ENCODE measurements at places on chromosomes 12 and 14.

DNA sequence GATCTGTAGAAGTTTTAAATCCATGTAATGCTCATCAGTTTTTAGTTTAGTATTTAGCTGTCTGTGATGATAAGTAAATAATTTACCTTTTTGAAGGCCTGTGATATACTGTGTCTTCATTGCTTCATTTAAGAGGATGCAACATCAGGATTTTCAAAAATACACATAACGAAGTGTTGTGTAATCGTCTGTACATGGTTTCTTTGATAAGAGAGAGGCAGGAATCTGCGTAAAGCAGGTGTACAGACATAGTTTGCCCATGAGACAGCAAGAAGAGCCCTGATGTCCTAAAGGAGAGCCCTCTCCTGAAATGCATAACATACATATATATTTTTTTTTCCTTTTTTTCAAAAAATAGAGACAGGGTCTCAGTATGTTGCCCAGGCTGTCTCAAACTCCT is 44.8 kb downstream of the RASSF3 start:
- no peak for DNase-seq

- no peak for DNase-seq
These were observed 37.5 kb downstream of the GPR68 start for GRCh38 chr14:91207008-91207407.

GRCh38 chr12:77795699-77796098 is 35.0 kb upstream of the NAV3 start:
- no peak for DNase-seq

GRCh38 chr12:72304751-72305150 is 32.6 kb downstream of the TRHDE start:
- DNase-seq, result no peak

DNA sequence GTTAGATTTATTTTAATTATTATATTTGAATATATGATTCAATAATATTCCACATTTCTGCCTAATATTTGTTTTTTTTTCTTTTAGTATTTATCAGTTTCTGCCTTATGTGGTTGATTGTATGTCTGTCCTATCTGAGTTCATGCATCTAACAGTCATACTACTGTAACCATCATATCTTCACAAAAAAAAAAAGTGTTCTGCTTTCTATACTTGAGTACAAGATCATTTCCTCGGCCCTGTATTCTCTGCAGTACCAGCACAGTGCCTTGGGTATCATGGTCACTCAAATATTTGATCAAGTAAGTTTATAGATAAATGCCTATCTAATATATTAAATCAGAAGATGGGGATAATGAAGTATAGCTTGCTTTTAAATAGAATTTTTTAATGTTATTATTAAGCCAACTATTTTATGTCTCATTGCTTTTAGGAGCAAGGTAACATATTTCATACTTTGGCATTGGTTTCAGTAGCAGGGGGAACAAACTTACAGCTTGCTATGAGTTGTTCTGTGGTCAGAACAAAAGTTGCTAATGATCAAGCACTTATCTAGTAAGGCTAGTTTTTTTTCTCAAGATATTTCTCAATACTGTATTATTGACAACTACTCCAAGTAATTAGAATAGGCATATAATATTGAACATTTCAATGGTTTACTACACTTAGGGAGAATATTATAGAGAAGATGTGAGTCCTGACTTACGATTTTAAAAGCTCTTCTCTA is 290.5 kb upstream of the FBXO33 start:
- no peak for DNase-seq

GRCh38 chr14:57833323-57833722 is 32.6 kb downstream of the SLC35F4 start:
- DNase-seq, result no peak

GRCh38 chr14:92475451-92476187 is 38.0 kb upstream of the RIN3 start:
- DNase-seq, result no peak

DNA sequence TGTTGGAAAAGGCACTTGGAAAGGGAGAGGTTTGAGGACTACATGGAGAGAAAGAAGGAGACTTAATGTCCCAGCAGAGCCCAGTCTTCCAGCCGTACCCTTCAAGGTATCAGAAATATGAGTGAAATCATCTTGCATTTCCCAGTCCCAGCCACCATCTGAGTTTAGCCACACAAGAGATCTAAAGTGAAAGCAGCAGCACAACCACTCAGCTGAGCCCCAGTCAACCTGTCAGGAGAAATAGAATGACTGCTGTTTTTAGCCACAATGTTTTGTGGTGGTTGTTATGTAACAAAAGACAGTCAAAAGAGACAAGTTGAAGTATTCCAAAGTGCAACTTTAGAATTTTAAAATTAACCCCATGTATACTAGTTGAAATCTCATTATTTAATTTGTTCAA is 28.0 kb downstream of the DERA start:
- no peak for DNase-seq

- no peak for DNase-seq
These were observed 6.3 kb downstream of the DCN start for GRCh38 chr12:91176358-91176757.

- DNase-seq, result no peak
These were observed 18.3 kb downstream of the TMEM106C start for GRCh38 chr12:47981496-47982260.

- DNase-seq, result peak; percentile 31
These were observed 374.2 kb downstream of the TMEM121 start for GRCh38 chr14:105900398-105901160.

GRCh38 chr14:21263284-21264024 is 5.8 kb downstream of the HNRNPC start:
- DNase-seq, result no peak

- DNase-seq, result no peak
These were observed 14.3 kb upstream of the DERA start for GRCh38 chr12:15896867-15897266.

DNA sequence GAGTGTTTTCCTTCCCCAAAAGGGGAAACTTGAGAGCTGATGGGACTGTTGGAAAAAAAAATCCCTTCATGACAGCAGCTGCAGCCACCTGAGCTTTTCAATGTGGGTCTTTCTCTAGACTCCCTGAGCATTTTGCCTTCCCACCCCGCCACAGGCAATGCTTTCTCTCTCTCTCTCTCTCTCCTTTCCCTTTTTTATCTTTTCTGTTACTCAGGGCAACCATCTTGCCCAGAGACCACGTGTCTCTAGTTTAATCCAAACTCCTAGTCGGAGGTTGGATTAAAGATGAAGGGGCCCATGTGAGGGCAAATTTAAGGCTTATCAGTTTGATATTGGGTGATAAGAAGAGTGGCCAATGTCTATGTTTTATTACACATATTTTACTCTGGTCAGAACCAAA is 25.9 kb upstream of the B4GALNT1 start:
- DNase-seq, result no peak

GRCh38 chr14:105010891-105011291 is 10.0 kb downstream of the CDCA4 start:
- DNase-seq, result no peak

DNA sequence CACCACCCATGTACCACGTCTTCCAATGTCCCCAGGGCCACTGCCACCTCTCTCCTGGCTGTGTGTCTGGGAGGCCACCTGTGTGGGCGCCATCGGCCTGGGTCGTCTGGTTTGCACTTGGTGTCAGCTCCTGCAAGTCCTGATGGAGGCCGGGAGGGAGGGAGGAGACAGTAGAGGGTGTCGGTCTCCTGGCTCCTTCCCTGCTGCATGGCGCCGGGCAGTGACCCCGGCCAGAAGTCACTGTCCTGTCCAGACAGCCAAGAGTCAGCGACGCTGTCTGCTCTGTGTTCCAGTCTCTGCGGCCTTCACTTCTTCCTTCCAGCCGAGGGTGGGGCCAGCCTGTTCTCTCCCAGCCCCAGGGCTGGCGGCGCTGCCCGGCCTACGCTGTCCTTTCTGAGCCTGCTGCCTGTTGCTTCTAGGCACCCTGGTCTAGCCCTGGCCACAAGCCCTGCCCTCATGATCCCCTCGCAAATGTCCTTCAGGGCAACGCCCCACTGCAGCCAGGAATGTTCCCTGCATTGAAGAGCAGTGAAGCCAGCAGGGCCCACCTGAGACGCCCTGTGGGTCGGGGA is 13.0 kb upstream of the LBHD2 start:
- no peak for DNase-seq

DNA sequence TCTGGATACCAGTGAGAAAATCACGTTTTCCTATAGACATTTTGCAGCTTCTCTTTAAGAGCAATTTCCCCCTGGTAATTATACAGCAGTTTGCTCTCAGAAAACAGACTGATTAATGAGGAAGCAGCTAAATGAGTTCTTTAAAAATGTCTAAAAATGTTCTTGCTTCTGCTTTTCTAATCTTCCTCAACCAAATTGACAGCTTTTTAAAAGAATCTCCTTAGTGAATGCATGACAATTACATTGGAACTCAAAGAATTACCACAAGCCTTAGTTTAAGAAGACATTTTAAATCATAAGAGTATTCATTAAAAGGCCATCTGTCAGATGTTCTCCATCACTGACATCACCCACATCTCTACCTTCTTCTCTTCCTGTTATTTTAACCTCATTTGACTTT is 135.8 kb upstream of the PLXNC1 start:
- DNase-seq, result no peak

Measured in CD4-positive, alpha-beta memory T cell (primary cell).